ENCODE measurements at places on chromosomes 6 and 20.

- no peak for DNase-seq
Measured at GRCh38 chr6:72238900-72239299, 352.6 kb downstream of the RIMS1 start.

DNA sequence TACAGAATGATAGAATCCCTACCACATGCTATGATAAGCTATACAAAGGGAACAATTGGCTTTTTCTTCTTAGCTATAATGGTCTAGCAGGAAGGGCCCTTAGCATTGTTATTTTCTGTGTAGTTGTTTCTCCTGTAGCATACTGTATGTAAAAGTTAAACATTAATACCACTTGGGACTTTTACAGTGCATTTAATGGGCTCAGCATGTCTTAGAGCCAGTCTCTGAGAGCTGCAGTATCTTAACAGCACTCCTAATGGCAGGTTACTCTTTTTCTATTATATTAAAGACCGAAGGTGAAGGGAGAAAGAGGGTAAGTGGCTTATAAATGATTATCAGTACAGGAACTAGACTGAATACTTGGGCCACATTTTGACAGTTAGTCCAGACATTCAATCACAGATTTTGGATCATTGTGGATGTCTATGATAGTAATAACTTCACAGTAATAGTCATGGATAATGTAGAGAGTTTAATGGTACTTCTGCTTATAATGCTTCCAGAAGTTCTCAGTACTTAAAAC lies 290.7 kb downstream of the PHF3 start:
- DNase-seq, result no peak

DNA sequence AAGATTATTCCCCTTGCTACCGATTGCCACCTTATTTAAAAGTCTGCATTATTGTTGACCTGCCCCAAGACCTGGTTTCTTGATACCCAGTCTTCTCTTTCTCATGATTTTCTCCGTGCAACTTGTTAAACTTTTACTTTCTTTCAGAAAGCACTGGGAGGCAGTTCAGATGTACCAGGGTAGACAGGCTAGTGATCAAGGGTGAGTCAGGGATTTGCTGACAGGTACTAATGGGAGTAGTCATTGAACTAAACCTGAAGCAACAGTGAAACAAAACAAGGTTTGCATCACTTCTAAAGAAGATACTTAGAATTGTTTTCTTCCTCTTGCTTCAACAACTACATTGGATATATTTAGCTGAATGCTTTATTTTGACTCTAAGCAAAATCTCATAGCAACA lies 124.4 kb downstream of the KCNQ5 start:
- no peak for DNase-seq

- DNase-seq, result peak; percentile 59
Measured at GRCh38 chr6:144087789-144088426, 7.5 kb downstream of the SF3B5 start.

DNA sequence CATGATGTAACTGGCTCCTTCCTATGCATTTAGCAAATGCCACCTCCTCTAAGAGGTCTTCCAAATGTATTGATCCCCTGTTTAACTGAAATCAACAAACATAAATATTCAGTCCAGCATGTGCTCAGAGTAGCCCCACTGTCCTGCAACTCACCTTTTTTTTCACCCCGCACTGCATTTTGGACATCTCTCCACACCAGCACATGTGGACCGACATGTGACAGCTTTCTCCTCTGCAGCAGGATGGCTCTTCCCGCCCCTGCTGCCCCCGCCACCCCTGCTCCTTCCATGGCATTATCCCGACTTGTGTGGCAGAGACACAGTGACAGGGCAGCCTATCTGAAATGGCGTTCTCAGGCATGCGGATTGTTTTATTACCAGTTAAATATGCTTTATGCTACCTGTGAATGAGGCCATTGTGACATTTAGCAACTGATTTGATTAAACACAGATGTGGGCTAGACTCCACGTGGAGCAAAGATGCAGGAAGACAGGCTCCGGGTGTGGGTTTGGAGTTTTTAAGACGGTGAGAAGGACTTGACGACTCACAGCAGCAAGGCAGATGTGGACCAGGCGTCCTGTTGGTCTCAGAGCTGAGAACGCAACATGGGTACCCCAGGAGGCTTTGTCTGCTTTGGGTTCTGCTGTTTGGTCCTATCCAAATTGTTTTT lies 161.2 kb downstream of the EYA2 start:
- no peak for DNase-seq

DNA sequence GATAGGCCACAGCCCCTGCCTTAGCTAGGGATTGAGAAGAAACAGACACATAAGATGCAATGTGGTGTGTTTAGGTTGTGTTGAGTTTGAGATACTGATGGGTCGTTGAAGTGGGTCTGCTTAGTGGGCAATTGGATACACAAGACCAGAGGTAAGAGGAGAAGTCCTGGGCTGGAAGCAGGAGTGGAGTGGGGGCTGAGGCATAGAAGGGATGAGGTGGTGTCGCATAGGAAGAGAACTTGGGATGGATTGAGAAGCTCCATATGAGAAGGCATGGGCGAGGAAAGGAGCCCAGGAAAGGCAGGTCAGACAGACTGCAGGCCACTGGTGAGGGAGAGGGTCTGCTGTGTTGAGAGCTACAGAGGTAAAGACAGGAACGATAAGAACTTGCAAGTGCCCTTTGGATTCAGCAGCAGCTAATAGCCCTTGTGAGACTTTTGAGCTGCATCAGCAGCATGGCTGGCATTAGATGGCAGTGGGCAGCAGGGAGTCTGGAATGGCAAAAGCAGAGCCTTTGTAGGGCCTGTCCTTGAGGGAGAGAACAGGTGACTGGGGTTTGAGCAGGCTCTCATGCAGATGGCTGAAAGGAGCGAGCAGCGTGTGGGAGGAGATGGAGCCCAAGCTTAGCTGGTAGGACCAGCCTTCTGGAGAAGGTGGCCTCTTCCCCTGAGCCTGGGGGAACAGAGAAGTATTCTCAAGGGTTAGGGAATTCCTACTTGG lies 33.2 kb downstream of the PLCG1 start:
- DNase-seq, result no peak

DNA sequence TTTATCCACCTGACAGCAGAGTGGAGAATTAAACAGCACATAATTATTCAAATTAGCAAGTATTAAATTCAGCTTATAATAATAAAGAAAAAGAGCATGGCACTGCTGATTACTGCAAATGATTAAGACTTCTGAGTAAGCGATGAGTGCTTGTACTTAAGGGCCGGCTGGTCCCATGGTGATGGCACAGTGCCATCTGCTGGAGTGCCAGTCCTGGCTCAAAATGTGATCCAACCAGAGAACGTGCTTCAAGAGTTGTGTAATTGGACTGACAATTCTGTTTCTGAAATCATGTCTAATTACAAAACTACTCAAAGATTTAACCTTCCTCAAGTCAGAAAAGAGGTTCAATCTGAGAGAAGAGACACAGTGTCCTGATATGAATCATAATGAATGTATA lies 181.6 kb upstream of the RGS17 start:
- DNase-seq, result peak; percentile 81

DNA sequence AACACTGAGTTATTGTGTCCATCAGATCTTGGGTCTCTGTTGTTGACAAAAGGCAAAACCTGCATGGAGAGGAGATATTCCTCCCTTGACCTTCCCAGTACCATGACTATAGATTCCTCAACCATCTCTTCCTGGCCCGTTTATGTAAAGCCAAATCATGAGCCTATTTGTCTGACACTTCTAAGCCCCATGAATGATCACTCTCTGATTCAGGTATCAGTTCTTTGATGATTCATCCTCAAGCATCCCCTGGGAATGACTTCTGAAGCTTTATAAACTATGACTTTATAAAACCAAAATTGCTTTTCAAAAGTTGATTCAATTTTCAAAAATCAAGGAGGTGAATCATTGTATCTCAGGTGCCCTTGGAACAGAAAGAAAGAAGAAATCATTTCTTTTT lies 78.7 kb upstream of the LOC128125822 start:
- no peak for DNase-seq

GRCh38 chr20:6583134-6583738 lies 184.2 kb upstream of the BMP2 start:
- DNase-seq, result peak; percentile 78

- no peak for DNase-seq
Measured at GRCh38 chr6:41359617-41360313, 24.4 kb downstream of the NCR2 start.

DNA sequence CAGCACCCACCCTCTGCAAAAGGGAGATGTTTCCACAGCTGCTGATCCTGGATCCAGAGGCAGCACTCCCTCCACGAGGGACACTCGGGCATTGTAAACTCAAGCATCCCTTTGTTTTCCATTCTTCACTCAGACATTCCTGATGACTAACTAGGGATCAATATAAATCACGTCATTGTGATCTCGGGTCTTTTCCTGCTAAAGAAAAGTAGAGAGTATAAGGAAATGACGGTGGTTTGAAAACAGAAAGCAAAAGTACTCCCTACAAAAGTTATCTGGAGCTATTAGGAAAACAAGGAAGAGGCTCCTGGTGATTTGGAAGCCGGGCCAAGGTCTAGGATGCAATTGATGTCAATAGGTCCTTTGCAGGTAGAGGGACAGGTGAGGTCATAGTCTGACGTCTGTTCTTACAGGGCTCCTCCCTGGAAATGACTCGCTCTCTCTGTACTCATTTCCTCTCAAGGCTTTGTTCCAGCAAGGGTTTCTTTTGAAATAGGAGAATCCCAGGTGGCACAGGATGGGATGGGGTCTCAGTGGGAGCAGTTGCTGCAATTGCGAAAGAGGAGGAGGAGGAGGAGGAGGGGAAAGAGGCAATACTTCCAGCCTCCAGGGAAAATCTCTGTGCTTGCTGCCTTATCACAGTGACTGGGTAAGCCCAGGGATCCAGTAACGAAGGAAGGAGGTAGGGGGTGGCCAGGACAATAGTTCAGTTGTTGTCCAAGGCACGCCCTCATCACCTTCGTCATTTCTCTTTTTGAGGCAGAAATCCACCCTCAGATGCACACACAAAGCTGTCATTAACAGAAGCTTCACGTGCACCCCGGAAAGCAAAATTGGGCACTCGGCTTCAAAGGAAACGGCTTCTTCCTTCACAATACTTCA lies 222.8 kb downstream of the LY86 start:
- DNase-seq, result no peak

- no peak for DNase-seq
Measured at GRCh38 chr6:113903666-113904330, 46.7 kb downstream of the MARCKS start.

- no peak for DNase-seq
Measured at GRCh38 chr6:30795549-30796293, 51.4 kb upstream of the IER3 start.

- DNase-seq, result peak; percentile 6
Measured at GRCh38 chr6:156280065-156280464, 497.1 kb upstream of the ARID1B start.

DNA sequence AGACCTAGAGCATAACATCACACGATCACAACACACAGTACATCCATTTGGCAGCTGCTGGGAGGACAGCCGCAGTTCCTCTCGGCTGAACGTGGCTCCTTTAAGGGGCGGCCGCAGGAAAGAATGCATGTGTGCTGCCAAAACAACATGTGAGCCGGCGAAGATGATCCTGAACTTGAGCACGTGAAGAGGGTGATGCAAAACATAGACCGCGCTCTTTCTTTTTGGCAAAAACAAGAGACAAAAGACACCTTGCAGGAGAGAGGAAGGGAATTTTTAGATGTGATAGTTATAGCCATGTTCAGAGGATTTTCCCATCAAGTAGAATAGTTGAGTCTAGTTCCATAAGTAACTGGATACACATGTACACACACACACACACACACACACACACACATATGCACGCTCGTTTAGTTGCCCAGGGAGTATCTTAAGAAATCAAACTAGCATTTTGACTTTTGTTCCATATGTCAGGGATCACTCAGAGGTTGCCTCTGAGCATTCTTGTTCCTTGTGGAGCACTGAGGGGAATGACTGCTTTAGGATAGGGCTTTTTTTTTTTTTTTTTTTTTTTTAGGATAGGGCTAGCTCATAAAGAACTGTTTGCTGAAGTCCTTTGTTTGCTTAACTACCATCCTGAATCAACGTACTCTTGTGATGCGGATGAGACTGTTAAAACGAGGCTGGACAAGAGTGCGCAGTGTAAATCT lies 21.7 kb upstream of the RANBP9 start:
- DNase-seq, result no peak

DNA sequence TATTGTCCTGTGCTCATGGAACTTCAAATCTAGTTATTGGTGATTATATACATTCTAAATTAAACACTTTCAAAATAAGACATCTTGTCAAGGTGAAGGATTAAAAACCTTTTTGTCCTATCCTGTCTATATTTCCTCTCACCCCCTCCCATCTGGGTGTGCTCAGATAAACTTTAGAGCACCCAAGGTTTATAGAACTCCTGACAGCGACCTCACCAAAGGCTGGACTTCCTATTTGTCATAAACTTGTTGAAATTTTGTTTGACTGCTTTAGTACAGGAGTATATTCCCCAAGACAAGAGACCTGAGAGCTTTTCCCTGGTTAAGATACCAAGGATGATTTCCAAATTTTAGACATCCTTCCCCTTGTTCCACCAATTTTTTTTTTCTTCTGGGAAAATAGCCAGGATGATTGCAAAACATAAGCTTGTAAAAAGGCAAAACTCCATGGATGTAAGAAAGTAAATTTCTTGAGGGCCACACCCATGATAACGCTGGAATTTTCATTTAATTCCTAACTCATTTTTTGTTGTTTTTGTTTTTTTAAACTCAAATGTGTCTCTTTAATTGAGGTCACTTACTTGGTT lies 33.0 kb downstream of the CARMIL1 start:
- no peak for DNase-seq

DNA sequence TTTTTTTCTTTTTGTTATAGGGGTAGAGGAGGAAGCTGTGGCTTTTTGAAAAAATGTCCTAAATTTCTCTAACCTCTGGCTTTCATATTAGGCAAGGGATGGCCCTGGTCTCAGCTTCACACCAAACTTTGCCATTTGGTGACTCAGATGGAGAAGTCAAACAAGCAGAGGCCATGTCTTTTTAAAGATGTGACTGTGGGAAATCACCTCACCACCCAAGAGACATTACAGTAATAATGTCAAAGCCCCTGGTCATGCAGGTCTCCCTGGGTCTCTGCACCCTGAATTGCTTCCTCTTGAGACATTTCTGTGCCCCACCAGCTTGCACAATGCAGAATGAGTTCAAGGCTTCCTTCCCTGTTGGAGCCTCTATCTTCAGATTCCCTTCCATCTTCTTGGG lies 39.5 kb upstream of the ADGRF5 start:
- DNase-seq, result peak; percentile 4

- DNase-seq, result peak; percentile 67
Measured at GRCh38 chr6:27891320-27891875, 20.8 kb downstream of the OR2B2 start.

GRCh38 chr6:138521790-138522189 lies 22.5 kb upstream of the NHSL1 start:
- DNase-seq, result peak; percentile 42

- DNase-seq, result no peak
Measured at GRCh38 chr6:21166754-21167153, 426.8 kb upstream of the SOX4 start.
